ENCODE measurements at places on chromosomes 6 and 20.

DNA sequence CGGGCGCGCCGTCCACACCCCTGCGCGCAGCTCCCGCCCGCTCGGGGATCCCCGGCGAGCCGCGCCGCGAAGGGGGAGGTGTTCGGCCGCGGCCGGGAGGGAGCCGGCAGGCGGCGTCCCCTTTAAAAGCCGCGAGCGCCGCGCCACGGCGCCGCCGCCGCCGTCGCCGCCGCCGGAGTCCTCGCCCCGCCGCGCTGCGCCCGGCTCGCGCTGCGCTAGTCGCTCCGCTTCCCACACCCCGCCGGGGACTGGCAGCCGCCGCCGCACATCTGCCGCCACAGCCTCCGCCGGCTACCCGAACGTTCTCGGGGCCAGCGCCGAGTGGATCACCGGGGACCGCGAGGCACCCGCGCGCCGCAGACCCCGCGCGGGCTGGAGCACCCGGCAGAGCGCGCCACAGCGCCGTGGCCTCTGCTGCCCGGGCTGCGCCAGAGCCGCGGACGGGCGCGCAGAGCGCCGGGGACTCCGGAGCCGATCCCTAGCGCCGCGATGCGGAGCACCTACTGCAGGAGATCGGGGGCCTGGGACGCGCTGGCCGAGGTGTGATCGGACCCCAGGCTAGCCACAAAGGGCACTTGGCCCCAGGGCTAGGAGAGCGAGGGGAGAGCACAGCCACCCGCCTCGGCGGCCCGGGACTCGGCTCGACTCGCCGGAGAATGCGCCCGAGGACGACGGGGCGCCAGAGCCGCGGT is at the start of gene BMP2:
Gene BMP2, plus strand, starts transcription at position 151 of the 692 bp plus-strand sequence. CDS start 2,441 bp downstream, outside the sequence.
- peak; percentile 69 for DNase-seq

DNA sequence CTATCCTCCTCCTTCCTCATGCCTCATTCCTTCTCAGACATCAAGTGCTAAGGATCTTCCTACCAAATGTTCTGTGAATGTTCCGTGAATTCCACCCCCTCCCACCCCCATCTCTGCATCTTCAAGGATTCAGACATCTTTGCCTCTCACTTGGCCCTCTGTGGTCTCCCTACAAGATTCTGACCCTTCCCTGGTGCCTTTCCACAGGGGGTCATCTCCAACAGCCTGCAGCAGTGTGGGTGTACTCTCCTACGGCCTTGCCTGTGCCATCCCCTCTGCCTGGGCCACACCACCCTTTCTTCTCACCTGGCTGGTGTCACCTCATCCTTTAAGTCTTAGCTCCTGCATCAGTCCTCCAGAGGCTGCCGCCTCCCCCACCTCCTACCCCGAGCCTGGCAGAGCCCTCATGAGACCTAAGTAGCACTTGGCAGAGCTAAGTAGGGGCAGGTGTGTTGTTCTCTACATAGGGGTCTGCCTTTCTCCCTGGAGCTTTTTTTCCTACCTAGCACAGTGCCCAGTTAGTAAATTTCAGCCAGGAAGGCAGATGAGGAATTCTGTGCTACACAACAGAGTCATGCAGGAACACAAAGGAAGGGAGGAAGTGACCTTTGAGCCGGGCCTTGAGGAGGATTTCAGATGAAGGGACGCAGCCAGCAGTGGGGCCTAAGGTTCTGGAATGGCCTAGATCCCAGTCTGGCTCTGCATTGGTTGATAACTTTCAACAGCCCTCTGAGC is 43.1 kb downstream of the TM9SF4 start:
- DNase-seq, result no peak

GRCh38 chr6:48904809-48905208 is 558.2 kb downstream of the MMUT start:
- DNase-seq, result no peak

DNA sequence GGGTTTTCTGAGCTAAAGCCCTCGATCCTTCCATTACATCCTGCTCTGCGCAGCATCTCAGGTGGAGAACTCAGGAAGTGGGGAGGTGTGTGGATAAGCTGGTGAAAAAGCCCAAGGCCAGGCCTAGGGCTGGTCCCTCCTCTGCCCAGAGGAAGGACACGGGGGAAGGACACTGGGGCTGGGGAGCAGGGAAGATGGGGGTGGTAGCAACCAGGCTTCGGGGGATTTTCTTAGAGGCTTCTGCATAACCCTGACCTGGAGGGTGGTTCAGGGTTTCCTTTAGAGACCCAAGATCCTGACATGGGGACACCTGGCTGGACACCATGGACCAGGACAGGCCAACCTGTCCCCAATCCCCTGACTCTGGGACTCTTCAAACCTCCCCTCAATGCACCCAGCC is 37.9 kb downstream of the SUN5 start:
- no peak for DNase-seq

GRCh38 chr20:17762243-17762872 is 62.6 kb downstream of the BANF2 start:
- no peak for DNase-seq

DNA sequence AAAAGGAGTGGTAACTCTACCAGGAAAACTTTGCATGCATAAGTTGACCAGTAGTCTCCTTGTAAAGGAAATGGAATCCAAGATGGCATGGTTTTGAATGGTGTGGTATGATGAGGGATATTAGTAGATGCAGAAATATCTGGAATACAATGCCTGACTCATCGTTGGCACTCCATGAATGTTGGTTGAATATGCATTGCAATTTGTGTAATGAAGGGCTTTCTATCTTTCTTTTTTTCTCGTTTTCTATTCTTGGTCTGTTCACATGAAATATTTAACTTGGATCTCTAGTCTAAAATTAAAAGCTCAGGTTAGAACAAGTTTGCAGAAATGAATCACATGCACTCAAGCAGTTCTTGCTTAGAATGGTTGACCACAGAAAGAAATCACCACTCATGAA is 277.3 kb upstream of the PRND start:
- no peak for DNase-seq

DNA sequence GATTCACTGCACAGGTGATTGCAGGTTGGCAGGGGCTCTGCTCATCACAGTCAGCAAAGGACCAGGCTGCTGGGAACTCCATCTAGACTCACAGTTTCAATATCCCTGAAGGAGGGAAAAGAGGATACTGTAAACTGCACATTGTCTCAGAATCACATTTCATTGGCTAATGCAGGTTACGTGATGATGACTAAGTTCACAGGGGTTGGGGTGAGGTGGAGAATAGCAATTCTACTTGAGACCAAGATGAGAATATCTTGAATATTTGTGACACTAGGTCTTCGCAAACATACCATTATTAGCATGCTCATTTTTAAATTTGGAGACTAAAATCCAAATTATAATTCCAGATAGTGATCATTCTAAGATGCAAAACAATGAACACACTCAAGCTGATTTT is 208.5 kb upstream of the CITED2 start:
- DNase-seq, result no peak

- DNase-seq, result no peak
These were observed 21.2 kb upstream of the SLC22A2 start for GRCh38 chr6:160279850-160280249.

DNA sequence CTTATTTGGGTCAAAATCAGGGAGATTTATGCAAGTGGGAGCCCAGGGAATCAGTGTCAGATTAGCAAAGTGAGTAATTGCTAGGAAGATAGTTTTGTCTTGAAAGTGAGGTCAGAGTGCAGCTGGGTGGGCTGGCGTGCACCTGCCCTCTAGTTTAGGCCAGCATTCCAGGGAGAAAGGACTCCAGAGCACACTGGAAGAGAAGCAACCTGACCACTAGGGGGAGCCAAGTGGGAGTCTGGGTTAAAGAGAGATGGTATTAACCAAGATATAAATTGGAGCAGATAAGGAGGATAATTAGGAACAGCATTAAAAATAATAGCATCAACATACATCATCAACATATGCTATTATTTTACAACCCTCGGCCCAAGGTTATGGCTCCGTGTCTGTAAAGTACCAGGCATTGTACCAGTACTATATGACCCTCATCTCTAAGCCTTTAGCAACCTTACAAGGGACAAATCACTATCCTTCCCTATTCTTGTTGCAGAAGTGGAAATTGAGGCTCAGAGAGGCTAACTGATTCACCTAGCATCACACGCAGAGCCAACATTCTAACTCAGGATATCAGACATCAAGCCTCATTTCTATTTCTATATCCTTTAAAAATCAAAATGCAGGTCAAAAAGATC is 57.8 kb downstream of the SLC2A10 start:
- no peak for DNase-seq

- DNase-seq, result peak; percentile 85
These were observed 71.4 kb upstream of the PRSS16 start for GRCh38 chr6:27176096-27176495.

GRCh38 chr20:13130707-13131103 is 90.4 kb upstream of the ISM1 start:
- DNase-seq, result no peak

DNA sequence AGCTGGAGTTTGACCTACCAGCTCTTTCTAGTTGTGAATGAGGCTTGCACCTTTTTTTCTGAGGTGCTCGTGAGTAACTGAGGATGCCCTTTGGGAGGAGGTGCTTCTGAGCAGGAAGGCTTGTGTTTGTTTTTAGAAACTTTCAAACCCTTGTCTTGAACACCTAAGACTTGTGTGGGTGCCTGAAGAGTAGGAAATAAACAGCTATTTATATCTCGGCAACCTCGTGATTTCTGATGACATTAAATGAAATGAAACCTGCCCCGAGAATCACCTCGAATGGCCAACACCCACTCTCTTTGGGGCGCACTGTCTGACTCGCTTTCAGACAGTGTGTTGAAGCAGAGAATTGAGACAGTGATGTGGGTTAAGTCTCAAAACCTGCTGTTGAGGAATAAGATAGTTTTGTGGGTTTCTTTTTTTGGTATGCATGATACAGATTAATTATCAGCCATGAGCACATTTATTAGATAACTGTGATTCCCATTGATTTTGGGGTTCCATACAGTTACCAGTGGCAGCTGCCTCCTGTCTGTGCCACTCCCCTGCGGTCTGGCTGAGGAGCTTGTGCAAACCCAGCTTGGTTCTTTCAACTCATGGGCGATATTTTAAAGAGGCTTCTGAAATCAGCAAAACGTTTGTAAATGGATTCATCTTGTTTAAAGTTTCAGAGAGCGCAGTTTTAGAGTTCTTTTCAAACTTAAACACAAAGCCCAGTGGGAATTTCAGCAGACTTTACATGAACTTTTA is 8.4 kb downstream of the IRF4 start:
- no peak for DNase-seq

DNA sequence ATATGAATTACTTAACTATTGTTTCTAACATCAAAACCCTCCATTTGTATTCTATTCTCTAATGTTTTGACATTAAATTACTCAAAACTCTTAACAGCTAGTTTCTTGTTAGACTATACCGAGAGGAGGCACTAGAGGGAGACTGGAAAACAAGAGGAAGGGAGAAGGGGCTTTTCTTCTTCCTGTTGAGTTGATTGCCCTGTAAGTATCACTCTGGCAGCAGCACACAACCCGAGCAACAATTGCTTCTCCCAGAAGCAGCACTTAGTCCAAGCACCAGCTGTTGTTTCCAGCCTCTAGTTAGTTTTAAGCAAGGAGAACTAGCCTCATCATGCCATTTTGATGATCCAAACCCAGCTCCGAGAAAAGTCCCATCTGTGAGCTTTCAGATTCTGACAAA is 603.8 kb downstream of the PRKN start:
- DNase-seq, result no peak

DNA sequence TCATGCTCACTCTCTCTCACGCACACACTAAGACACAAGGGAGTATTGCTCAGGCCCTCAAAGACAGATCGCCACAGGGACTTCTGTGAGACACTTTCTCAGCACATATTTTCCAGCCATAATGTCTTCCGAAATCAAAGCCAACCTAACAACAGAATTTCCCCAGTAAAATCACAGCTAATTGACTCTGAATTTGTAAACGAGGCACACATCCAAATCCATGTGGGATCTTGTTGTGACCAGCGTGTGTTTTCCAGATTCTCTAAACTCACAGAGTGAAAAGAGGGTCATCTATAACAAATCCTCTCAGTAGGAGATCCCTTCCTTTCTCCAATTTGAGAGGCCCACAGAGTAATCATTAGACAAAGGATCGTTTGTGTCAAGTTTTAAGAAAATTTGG is 280.4 kb downstream of the PACRG start:
- no peak for DNase-seq

- DNase-seq, result peak; percentile 73
These were observed 89.4 kb downstream of the PDE10A start for GRCh38 chr6:165573671-165574070.

GRCh38 chr6:156423829-156424228 is 353.3 kb upstream of the ARID1B start:
- no peak for DNase-seq

DNA sequence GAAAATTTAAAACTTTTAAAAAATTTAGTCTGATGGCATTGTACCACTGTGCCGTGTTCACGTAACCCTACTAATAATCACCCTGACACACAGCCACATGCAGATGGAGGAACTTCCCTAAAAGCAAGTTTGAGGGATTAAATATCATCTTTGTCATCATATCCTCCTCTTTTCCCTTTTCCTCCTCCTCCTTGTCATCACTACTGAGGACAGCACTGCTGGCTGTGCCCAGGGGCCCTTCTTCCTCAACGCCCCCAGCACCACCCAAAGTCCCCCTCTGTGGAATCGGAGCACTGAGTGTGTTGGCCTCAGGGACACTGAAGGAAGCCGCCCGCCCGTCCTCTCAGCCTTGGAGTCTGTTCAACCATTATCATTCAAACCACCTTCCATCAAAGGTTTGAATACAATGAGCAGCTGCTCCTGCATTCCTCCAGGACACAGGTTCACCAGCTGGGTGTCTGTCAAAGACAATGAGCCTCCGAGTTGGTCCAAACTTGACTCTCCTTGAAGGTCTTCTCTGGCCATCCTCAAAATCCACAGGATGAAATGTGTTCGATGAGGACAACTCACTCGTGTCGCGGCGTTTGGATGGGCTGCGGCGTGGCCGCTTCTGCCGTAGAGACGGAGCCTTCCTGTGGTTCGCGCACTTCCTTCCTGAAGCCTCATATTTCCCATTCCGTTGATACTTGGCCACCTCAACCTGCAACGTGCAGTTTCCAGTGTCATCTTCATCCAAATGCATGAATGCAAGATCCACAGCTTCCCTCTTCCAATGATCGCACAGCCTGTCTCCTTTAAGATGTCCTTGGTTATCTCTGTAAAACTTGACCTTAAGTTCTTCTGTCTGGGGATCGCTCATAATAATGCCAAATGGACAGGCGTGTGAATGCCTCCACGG is 23.3 kb downstream of the NQO2 start:
- DNase-seq, result no peak

- DNase-seq, result no peak
These were observed 270.4 kb upstream of the NRSN1 start for GRCh38 chr6:23855497-23856116.

DNA sequence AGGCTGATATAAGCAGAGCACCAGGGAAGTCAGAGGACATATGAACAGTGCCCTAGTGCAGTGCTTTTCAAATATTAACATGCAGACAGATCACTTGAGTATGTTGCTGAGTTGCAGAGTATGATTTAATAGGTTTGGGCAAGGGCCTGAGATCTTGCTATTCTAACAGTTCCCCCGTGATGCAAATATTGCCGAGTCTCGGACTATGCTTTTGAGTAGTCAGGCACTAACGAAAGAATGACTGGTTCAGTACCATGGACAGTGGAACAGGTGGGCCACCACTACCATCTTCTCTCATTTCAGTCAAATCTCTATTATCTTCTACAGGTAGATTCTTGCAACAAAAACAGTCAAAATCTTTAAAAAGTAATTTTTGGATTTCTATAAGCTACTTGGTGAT is 3.7 kb upstream of the TMEM200A start:
- peak; percentile 14 for DNase-seq
